ENCODE measurements at places on chromosomes 4 and X.

DNA sequence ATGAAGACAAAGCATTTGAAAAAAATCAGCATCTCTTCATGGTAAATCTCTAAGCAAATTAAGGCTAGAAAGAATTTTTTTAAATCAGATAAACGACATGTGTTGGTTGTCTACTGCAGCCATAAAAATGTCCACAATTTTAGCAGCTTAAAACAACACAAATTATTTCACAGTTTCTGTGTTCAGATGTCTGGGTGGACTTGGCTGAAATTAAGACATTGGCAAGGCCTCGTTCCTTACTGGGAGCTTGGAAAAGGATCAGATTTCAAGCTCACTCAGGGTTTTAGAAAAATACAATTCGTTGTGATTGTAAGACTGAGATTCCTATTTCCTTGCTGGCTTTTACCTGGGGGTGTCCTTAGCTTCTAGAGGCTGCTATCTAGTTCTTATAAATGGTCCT is 1470.6 kb downstream of the PCDH19 start:
- DNase-seq: no peak

- DNase-seq: no peak
Observed at GRCh38 chr4:165520086-165520485, 141.3 kb downstream of the CPE start.

DNA sequence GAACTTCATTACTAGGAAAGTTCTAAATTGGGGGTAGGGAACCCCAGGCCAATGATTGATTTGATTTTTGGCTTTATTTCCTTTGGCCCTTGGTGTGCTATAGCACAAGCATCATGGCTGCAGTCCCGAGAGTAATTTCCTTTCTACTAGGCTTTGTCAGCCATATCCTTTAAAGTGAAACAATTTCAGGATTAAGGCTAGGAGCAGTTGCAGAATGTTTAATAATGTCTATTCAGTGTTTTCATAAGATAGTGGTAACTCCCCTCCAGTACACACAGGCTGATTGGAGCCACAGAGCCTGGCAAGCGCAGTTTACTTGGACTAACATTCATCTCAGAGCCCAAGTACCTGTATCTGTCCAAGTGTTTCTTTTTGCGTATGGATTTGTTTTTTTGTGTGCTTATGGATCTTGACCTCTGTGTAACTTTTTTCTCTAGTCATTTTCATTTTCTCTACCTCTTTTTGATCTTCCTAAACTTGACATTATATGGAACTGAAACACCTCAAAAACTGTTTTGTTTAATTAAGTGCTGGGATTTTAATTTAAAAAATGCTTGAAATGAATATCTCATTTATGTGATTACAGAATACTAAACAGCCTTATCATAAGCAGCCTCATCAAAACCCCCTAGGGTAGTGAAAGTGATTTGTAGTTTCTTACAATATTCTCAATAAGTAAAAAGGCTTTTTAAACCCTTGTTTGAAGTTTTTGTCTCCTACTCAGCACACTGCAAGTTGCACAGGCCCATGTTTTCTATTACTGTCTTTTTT is 7.5 kb downstream of the STIM2 start:
- no peak for DNase-seq

- no peak for DNase-seq
Observed at GRCh38 chr4:154497889-154498288, 6.3 kb upstream of the DCHS2 start.

DNA sequence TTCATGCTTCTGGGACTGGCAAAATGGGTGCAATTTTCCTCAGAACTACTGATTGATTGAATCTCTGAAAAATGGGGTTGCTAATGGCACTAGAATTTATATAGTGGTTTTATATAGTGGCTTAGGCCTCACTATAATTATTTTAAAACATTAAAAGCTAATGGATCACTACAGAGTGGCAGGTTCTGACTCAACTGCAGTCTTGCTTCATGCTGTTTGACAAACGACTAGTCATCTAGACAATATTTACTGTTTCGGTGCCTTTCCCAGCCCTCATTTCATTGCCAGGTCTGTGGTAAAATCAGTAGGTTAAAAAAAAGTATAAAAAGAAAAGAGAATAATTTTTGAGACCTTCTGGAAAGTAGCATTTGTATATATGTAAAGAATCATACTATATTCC is 352.8 kb upstream of the ATOH1 start:
- DNase-seq: no peak

DNA sequence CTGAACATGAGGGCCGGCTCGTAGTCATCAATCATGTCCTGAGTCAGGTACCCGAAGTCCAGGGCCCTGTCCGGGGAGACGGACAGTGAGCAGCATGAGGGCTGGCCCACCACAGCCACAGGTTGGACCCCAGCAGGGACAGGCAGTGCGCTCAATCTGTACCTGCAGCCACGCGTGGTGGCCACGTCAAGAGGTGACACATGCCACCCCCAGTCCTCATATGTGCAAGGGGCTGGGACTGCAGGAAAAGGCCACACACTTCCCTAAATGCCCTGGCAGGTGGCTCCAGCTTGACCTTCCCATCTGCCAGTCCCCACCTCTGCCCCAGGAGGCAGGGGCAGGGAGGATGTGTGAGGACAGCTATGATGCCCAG is 73.8 kb upstream of the MXD4 start:
- DNase-seq: no peak

GRCh38 chr4:113955948-113956347 is 23.5 kb downstream of the ARSJ start:
- no peak for DNase-seq

DNA sequence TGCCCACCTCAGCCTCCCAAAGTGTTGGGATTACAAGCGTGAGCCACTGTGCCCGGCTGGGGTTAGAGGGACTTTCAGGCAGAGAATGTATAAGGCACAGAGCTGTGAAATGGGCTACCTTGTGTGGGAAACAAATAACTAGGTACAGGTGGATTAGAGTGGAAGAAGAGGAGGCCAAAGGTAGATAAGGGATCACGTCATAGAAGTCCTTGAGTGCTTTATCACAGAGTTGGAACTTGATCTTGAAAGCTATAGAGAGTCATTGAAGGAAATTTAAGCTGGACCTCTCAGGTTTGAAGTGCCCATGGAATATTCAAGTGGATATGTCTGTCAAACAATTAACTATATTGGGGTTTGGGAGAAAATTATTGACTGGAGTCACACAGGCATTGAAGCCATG is 8.4 kb downstream of the N4BP2 start:
- DNase-seq: no peak

DNA sequence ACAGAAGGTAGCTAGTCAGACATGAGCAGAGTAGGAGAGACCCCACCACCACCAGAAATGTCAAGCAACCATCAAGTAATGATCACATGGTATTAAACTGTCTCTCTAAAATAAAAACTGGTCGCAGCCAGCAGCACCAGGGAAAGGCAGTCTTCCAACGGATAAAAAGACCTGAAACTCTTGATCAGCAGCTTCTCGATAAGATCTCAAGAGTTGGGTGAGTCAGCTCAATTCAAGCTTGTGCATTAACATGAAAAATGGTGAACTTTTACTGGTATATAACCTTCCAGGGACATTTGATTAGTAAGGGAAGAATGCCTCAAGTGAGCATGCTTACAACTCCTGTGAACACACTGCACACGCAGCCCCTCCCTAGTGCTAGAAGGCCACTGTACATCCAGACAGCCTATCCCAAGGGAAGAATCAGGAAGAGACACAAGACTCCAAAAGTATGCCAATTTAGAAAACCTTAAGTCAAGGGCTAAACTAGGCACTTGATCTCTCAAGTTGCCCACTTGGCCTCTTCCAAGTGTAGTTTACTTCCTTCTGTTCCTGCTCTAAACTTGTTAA is 270.0 kb upstream of the GNPDA2 start:
- no peak for DNase-seq

- DNase-seq: no peak
Observed at GRCh38 chr4:106273831-106274230, 42.2 kb downstream of the TBCK start.

- no peak for DNase-seq
Observed at GRCh38 chrX:153547195-153547594, 29.8 kb downstream of the ATP2B3 start.

- DNase-seq: no peak
Observed at GRCh38 chrX:17820100-17820499, 41.0 kb downstream of the RAI2 start.

DNA sequence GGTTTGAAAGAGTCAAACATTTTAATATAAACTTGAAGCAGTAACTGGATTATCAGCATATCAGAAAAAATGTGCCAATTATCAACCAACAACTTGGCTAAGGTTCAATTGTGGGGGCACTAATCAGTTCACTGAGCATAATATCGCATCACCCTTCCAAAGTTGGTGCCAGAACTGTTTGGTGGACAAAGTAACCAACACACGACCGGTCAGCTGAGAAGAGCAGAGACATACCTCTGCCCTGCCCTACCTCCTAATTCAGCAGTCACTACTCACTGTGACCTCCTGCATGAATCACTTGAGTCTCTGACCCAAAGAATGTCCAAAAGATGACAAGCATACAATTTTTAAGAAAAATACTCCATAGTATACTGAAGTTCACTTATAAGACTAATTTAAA is 53.2 kb downstream of the TSPAN5 start:
- DNase-seq: no peak

GRCh38 chrX:40663880-40664630 is 16.7 kb upstream of the CXorf38 start:
- DNase-seq: no peak

DNA sequence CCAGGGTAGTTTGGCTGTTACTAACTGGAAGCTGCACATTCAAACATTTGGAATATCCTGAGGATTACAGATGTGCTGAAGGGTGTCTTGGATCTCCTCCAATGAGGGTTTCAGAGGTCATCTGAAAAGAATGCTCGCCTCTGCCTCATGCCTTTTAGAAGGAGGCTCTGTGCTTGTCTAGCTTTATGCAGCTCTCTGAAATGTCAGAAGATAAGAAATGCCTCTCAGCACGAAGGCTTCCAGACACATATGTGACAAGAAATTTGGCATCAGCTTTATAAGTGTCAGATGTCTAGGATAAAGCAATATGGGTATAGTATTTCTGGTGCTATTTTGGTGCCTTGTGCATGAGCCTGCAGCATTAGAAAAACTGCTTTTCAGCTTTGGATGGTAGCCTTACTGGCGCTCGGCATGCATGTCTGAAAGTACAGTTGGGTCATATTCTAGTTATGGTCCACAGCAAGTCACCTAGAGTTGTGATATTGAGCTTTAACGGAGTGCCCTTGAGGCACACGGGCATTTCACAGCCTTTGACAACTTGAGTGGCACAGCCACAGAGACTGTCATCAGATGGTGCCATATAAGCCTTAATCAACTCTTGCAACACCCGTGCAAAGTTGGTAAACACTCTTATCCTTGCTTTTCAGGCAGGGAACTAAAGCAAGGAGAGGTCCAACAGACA is 70.8 kb upstream of the PGRMC2 start:
- no peak for DNase-seq

GRCh38 chr4:165433529-165433928 is 54.7 kb downstream of the CPE start:
- DNase-seq: no peak

- DNase-seq: no peak
Observed at GRCh38 chr4:52836120-52836519, 26.0 kb upstream of the RASL11B start.

DNA sequence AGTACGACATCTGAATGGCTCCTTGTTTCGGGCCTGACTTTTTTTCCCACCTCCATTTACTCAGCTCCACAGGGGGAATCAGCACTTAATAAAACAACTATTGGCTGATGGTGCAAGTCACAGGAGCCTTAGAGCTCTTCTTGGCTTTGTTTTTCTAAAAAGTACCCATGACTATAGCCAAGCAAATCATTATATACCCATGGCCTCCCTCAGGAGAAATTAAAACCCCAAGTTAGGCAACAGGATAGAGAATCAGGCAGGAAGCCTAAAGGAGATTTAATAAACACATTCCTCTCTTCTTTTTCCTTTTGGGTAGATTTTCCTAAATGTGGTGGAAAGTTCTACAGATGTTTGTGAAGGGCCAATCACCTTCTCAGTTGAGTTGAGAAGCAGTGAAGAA is 91.9 kb upstream of the RBPJ start:
- no peak for DNase-seq

DNA sequence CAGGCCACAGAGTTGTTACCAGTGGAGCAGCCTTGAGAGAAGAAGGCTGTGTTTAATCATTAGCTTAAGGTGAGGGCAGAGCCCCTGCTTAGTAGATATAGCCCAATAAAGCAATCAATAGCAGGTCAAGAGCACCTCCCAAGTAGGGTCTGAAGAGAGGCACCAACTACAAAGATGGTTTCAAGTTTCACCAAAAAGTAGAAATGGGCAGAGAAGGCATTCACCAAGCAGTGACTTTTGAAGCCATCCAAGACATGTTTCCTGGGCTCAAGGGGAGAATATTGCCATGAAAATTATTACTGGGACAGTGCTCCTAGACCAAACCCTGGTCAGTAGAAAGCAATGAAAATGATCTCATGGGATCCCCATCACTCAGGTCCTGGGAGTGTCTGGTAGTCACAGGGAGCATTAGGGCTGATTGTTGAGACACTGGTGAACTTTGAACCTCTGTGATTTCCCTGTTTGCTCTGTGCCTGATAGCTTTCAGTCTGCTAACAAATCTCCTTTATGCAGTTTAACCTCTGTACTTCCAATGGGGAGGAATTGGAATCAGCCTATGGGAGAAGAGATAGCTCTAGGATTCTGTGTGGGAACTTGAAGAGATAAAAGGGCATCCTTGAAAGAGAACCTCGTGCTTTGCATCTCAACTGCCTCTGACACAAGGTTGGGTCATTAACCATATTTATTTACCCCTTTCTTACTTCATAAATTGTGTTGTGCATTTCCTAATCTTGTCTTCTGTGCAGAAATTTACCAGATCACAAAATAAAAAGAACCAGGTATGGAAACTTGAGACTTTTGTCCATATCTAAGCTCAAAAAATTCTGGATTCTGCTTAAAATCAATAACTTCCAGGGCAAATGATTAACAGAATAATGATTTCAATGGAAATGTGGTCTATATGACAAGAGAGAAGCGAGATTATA is 9.3 kb upstream of the OTC start:
- no peak for DNase-seq

GRCh38 chr4:72933029-72933428 is 136.5 kb downstream of the COX18 start:
- no peak for DNase-seq

GRCh38 chr4:12844141-12844540 is 640.0 kb downstream of the RAB28 start:
- DNase-seq: no peak

DNA sequence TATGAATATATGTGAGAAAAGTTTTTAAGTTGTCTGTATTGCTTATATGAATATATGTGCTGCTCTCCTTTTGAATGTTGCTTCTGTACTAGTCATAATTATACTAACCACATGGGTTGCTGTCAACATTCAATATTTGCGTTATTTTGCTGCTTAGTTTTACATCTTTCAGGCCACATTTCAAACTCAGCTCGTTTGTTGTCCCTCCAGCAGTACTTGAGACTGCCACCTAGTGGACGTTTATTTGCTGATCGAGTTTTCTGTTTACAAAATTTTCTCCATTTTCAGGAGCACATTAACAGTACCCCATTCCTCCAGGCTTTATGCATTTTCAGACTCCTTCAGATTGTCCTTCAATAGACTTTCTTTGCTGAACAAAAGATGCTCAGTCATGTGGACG is 75.8 kb downstream of the NUDT11 start:
- no peak for DNase-seq

- no peak for DNase-seq
Observed at GRCh38 chr4:6963139-6963611, 53.5 kb downstream of the TBC1D14 start.
